ENCODE measurements at places on chromosomes 4 and X.

- ATAC-seq = no peak
Measured at GRCh38 chr4:158013858-158014257, 159.0 kb downstream of the GASK1B start.

DNA sequence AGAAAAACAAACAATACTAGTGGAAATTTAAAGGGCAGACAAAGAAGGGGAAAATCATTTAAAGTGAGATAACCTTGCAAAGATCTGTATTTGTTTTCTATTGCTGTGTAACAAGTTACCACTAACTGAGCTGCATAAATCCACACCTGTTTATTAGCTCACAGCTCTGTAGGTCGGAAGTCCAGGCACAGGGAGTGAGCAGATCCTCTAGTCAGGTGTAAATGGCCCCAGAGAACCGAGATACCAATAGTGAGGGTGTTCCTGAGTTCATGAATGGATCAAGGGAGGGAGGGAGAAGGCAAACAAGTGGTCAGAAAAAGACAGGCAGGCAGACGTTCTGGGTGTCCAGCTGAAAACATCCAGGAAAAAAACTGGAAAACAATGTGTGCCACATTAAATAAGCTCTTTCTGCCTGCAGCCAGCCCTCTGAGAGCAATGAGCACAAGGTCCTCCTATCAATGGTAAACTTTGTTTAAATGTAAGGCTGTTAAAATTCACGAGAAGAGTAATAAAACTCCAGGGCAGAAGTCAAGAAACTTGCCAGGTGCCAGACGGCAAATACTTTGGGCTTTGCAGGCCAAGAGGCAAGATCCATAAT, 25.0 kb downstream of the ADGRA3 start:
- ATAC-seq = no peak

DNA sequence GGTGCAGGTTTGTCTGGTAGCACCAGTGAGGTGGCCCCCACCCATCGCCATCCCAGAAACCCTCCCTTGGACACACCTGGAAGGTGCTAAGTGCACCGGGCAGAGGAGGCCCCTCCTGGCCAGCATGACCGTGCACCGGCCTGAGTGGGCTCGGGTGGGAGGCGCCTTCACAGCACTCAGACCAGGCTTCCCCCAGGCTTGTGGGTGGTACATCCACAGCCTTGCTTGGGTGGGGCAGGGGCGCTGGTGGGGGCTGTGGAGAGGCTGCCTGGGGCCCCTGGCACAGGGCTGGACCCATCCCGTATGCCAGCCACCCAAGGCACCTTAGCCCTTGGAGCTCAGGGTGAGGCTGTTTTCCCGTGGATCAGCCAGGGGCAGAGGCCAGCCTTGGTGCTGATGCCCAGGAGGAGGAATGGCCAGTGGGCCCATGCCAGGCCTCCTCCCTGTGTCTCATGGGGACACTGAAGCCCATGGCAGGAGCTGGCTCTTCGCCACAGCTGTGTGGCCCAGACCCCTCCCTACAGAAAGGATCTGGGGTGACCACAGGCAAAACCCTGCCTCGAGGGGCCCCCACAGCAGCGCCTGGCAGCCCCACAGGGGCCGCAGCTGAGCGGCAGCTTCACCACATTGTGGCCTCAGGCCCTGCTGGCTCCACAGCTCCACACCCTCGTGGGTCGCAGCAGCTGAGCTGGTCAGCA, 21.4 kb downstream of the NKX1-1 start:
- ATAC-seq = no peak

GRCh38 chr4:118761397-118762016, 74.4 kb downstream of the SEC24D start:
- no peak for ATAC-seq

DNA sequence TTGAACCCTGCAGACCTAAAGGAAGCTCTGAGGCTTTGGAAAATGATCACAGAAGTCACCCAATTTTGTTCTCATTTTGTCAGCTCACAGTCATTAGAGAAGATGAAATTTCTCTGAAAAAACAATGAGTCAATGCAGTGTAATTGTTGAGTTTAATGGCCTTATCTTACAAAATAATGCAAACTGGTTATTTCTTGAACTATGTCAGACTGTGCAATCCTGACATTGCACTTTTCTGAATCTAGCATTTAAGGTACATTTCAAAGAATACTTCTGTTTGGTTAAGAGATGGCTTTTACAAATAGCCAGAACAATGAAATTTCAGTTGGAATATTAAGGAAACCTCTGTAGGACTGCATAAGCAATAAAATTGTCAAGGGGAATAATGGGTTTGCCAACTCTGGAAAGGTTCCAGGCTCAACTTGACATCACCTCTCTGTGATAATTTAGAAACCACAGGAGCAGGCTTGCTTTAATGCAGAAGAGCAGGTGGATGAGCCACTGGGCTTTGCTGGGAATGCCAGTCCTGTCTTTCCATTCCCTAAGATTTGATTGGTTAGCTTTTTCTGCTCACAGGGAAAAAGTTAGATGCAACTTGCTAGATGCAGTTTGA, 222.8 kb downstream of the FRMPD4 start:
- ATAC-seq = no peak

DNA sequence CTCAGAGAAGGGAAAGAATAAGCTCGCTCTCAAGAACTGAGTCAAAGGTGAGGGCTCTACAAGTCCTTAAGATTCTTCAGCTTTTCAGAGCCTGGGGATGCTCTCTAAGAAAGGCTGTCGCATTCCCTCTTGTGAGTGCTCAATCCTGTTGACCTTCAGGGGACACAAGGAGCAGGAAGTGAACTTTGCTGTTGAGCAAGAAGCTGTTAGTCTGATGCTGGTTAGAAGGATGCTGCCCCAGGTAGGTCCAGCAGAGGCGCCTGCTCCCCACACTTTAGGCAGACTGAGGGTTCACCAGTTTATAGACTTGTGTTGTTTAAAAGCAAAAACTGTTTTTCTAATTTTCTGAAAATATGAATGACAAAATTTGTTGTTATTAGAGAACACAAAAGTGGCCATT, 125.4 kb upstream of the SPOCK3 start:
- ATAC-seq = no peak

DNA sequence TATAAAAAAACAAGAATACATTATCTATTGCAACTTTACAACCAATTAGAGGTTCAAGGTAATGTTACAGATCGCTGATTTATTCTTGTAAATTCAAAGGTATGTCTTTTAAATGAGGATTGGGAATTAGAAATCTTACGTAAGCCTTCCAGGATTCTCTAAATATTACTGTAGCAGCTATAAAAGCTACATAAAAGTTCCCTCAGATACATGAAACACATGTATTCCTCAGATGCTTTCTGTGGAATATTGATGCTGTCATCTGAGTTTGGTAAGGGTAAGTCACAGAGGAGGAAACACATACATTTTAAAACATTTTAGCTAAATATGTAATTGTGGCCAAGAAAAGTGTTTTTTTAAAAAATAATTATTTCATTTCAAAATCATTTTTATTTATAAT, 3.4 kb downstream of the AFP start:
- ATAC-seq = no peak

DNA sequence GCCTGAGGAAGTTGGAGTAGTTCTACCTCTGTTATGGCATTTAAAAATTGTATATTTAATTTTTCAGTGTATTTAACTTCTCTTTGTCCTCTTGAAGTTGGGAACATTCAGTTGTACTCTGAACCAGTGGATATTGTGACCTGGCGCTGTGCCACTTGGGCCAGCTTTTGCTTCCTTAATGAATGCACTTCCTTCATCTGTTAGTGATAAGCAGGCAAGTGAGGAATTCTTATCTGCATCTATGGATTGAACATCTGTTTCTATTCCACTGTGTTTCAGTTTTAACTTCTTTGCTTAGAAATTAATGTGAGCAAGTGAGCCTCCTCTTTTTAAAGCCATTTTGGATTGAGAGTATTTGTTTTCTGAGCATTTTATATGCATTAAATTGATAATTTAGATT, 128.3 kb downstream of the UCHL1 start:
- ATAC-seq = no peak

GRCh38 chr4:141636771-141637460, 533 bp downstream of the IL15 start:
- peak; percentile 75 for ATAC-seq

GRCh38 chr4:73487233-73487632, 5.7 kb downstream of the AFM start:
- no peak for ATAC-seq

- ATAC-seq = no peak
Measured at GRCh38 chr4:45072981-45073380, 346.6 kb upstream of the GNPDA2 start.

DNA sequence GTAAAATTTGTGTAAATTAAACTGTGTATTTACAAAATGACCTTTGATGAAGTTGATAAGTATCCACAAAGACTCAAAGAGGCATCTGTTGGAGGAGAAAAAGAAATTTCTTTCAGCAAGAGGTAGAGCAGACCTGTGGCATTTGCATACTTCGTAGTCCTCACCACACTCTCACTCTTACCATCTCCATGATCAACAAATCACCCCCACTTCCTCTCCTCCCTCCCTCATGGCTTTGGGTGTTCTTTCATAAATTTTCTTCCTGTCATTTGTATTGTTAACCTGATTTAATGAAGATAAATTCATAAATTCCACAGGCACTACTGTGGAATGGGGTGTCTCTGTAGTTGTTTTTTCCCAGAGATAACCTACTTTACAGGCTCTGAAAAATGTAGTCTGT, 366.5 kb downstream of the ZNF674 start:
- ATAC-seq = no peak

- no peak for ATAC-seq
Measured at GRCh38 chrX:20029728-20030127, 38.9 kb upstream of the BCLAF3 start.

GRCh38 chr4:152269448-152270191, 266.3 kb downstream of the FBXW7 start:
- ATAC-seq = no peak

DNA sequence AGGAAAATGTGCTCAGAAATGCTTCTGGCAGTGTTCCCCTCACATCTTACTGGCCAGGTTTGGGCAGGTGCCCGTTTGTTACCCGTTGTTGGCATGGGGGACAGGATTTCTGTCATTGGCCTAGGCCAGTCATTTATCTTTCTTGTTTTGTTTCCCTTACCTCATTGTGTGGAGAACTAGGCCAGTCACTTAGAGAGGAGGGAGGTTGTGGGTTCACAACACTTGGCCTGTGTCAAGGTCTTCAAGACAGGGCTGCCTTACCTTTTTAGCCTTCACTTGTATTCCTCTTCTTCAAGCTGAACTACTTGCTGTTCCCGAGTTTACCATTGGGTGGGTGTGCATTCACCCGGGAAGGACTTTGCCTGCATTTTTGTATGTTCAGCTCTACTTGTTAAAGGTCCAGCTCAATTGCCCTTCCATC, 17.7 kb downstream of the SNX25 start:
- peak; percentile 60 for ATAC-seq

- ATAC-seq = no peak
Measured at GRCh38 chrX:1378306-1378759, 13.6 kb downstream of the SLC25A6 start.

DNA sequence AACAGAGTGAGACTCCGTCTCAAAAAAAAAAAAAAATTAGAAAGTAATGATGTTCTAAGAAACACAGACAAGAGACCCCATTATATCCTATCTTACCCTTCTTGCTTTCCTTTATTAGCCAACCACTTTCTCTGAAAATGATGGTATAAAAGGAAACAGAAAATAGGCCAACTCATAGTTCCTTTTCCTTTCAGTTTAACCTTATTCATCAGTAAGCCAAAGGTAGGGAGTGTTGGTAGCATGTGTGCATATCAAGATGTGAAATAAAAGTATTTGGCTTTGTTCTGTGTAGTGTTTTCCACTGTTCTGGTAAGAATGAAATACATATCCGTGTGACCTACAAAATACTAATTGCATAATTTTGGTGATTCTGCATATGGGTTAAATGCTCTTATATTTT, 266.6 kb downstream of the ZNF674 start:
- peak; percentile 50 for ATAC-seq

DNA sequence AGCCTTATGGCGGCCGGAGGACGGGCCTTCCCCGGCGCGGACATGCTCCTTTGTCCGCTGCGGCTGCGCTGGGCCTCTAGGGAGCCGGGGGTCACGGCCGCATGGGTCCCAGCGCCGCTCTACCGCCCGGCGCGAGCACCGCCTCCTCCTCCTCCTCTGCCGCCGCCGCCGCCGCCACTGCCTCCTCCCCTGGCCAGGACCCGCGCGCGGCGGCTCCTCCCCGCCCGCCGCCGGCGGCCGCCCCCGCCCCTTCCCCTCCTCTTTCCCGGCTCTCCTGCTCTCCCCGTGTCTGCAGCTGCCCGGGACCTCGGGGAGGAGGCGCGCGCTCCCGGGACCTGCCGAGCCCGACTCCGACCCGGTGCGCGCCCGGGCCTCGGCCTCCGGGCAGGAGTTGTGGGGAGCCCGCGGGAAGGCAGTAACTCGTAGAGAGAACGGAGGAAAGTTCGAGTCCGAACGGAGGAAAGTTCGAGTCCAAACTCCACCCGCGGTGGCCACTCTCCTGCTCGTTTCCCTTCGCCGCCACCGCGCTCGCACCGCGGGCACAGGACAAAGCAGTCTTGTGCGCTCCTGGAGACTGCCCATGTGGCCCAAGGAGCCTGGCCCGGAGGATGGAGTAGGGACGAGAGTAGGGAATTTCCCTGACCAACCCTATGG, at the start of gene ADGRA3:
ADGRA3 (minus strand) TSS at position 179 of the 654 bp plus-strand sequence. CDS start 282 bp downstream, outside the sequence.
- ATAC-seq = peak; percentile 26

- ATAC-seq = no peak
Measured at GRCh38 chrX:48826876-48827653, 752 bp downstream of the ERAS start.

- no peak for ATAC-seq
Measured at GRCh38 chr4:13891544-13891939, 264.0 kb upstream of the BOD1L1 start.

GRCh38 chr4:110898290-110898689, 275.4 kb upstream of the PITX2 start:
- no peak for ATAC-seq

DNA sequence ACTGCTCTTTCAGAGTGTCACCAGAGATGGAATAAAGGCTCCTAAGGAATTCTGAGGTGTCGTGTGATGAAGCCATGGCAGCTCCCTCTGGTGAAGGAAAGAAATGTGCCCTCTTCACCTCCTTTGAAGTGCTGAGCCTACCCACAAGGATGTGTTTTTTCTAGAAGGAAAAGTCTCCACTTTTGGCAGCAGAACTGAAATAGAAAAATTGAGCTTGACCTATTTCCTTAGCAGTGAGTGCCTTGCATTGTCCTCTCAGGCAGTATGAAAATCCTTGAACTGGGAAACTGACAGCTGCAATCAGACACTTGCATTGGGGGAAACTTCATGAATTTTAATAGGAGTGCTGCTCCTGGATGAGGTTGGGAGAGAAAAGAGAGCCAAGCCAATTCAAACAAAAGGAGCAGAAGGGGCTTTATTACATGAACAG, 95.2 kb downstream of the DCLK2 start:
- no peak for ATAC-seq

- ATAC-seq = no peak
Measured at GRCh38 chr4:40987151-40987550, 227.2 kb downstream of the APBB2 start.
